D341Med (cell line): ENCODE measurements at places on chromosomes 6 and 20.

GRCh38 chr6:149249370-149250357 is 67.8 kb upstream of the TAB2 start:
- DNase-seq: no peak

GRCh38 chr20:3043322-3043721 is at the start of gene GNRH2:
TSS of gene GNRH2 (plus strand) at chr20:3043622. CDS start at chr20:3044415, 793 bp downstream.
- no peak for DNase-seq

DNA sequence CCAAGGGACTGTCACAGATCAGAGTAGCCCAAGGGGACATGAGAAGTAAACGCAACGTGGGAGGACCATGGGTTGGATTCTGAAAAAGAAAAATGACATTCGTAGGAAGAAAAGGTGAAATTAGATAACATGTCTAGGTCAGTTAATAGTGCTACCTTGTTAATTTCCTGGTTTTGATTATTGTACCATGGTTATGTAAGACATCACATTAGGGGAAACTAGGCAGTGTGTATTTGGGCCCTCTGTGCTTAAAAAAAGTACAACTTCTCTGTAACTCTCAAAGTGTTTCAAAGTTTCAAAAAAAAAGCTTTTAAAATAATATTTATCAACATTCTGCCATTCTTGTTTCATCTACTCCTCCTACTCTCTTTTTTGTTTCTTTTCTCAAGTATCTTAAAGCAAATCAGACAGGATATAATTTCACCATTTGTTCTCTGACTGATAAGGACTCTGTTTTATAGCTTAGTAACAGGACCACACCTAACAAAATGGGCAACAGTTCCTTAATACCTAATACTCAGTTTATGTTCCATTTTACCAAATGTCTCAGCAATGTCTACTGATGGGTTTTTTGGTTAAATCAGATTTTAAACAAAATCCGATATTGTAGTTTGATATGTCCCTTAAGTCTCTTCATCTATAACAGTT is 97.1 kb upstream of the PLCB4 start:
- DNase-seq: no peak

DNA sequence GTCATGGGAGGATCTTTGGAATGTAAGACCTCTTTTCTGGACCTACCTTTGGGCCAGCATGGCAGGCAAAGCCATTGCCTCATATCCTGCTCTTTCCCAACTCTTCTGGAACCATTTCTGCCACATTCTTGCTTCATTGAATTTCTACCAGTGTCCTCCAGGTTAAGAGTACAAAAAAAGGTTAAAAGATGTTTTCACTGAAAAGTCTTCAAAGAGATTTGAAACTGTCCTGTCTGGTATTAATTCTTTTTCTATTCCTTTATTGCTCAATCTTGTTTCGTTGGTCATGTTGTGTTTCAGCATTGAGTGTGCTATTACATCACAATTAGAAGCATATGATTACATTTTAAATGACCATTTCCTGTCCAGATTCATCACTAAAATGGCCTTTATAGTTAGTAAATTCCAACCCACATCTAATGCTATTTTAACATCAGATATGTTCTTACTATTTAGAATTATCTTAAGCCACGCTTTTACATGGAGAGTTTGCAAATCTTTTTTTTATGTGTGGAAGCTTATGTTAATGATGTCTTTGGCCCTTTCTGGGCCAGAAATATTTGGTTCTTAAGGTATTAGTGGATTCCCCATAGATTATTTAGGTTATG is 450.9 kb downstream of the GJA1 start:
- DNase-seq: no peak

DNA sequence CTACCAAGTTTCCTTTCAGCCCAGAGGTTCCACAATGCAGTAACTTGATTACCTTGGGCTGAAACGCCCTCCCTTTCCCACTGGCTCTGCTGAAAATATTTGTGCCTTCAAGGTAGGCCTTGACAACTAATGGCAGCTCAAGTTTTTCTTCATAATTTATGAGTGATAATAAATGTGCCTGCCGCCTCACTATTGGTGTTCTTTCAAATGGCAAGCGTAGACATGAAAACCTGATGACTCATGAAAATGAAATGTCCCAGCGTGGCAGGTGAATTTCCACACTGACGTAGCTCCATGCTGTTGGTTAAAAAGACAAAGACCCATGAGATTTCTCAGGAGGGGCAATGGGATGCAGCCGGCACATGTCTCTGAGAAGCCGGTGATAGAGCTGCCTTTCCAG is 107.2 kb upstream of the GGTLC1 start:
- DNase-seq: no peak

DNA sequence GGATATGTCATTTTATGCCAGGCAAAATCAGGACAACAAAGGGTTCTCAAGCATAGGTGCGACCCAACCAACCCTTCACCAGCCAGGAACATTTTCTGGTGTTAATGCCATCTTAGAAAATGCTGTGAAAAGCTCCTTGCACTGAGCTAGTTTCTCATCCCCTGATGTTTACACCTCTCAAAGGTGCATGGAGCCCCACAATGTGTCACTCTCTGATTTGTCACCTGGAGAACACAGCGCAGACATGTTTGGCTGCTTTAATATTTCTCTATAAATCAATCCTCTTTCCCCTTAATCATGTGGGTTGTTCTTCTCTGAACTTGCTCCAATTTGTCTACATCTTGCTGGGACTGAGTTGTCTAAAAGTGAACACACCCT is 244.3 kb downstream of the TSHZ2 start:
- DNase-seq: no peak

DNA sequence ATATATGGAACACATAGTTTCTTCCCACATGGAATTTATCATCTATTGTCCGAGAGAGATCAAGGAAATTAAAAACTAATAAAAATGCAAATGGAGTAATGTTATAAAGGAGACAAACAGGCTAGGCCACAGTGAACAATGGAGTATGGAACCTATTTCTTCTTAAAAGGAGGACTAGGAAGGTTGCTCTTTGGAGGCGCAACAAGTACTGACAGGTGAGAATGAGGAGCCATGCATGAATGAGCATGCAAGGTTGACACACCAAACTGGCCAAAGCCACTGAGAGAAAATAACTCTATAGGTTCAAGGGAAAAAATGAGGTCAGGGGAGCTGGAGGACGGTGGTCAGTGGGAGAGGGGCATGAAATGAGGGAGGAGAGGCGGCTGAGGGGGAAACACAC is 40.9 kb downstream of the PSMB1 start:
- DNase-seq: no peak

- DNase-seq: peak; percentile 12
Observed at GRCh38 chr6:1129131-1129530, 182.8 kb upstream of the FOXQ1 start.

DNA sequence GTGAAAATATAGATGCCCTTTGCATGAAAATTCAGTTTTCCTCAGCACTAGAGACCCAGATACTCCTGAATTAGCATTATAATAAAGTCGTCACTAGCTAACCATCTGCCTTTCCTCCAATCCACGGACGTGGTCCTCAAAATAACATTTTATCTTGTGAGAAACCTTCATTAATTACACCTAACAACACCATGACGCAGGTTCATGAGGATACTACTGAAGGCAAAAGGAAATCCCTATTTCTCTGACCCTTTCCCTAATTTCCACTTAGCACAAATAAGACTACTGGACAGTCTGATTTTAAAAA is 1.3 kb upstream of the PNISR start:
- no peak for DNase-seq

- no peak for DNase-seq
Observed at GRCh38 chr6:129163551-129163950, 280.6 kb downstream of the LAMA2 start.

- DNase-seq: no peak
Observed at GRCh38 chr6:164178679-164179332, 764.3 kb downstream of the QKI start.

- no peak for DNase-seq
Observed at GRCh38 chr20:21554985-21555384, 41.1 kb upstream of the NKX2-2 start.

- no peak for DNase-seq
Observed at GRCh38 chr20:24289737-24290481, 179.5 kb upstream of the SYNDIG1 start.

- DNase-seq: no peak
Observed at GRCh38 chr20:50848846-50849673, 54.2 kb downstream of the BCAS4 start.

DNA sequence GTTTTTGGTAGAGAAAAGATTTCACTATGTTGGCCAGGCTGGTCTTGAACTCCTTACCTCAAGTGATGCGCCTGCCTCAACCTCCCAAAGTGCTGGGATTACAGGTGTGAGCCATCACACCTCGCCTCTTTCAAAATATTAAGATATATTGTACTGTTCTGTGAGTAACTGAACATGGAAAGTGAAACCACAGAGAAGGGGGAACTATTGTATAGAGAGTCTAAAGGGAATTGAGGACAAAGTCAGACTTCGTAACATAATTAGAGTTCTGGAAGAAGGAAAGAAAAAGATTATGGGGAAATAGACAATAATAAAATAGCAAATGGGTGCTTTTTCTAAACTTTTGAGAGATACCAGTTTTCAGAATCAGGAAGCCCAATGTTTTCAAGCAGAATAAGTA is 17.4 kb upstream of the AKAP7 start:
- DNase-seq: no peak

GRCh38 chr20:37223053-37223452 is 38.6 kb downstream of the GHRH start:
- DNase-seq: no peak

DNA sequence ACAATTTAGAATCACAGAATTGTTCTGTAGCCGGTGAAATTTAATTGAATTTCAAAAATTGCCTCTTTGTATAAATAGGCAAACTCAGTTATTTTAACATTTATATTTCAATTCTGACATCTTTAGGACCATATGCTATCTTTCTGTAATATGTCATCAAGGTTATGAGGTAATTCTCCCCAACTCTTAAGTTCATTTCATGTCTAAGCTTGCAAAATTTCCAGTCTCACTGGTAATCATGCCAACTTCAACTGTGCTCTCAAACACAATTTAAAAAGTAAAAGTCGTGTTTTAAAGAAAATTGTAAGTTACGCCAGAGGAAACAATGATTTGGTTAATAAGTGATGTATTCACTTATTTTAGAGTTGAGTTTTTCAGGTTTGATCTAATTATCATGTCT is 1.4 kb downstream of the NCOA7 start:
- DNase-seq: no peak

- no peak for DNase-seq
Observed at GRCh38 chr6:141133346-141133745, 999.4 kb upstream of the GJE1 start.

DNA sequence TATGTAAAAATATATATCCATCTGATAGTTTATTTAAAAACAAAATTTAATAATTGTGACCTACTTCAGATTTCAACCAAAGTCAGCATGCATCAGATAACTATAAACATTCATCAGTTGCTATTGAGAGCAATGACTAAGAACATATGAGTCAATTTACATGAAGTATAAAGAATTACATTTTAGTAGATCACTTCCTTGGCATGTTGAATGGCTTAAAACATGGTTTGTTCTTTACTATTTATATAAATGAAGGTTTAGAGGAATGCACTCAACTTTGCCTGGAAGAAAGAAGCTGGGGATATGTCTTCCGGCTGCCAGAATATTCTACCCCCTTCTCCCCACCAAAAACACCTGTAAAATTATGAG is 6.4 kb upstream of the FAM217A start:
- DNase-seq: no peak

GRCh38 chr20:35432430-35432735 is 5.6 kb downstream of the GDF5 start:
- DNase-seq: no peak

DNA sequence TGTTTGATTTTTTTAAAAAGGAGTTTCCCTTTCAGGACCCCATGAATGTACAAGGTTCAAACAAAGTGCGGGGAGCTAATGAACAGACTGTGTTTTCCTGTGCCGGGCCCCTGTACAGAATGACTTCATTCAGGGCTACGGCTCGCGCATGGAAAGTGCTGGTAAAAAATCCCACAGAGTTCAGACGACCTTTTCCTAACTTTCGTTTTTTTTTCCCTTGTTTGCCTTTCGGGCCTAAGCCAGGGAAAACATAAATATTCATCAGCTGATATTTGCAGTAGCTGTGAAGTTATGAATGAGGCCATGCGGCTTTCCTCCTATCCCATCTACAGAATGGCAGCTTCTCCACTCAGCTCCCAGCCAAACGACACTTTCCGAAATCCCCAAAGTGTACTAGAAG is 74.0 kb downstream of the HAO1 start:
- DNase-seq: no peak

DNA sequence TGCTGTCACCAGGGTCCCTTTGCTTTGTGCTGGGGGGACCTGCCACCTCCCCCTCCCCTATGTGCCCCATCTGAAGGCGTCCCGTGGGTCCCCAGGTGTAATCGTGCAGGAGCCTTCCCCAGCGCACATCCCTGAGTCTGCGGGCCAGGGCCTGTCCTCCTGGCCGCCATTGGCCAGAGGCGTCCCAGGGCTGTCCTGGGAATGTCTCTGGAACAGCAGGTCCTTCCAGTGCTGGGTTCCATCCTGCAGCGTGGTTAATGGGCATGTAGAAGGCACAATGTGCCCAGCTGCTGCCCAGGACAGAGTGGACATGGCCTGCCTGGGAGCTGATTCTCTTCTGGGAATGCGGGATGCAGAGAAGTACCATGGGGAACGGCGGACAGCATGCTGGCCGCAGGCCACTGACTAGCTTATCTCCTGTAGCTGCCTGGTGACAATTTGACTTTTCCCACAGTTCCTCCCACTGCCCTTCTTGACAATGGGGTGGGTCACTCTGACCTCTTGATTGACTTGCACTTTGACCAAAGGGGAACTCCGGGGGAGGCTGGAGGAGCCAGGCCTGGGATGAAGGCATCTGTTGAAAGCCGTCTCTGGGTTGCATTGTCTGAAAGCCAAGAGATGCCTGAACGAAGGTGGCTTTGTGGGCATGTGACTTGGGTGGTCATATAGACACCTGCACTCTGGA is 64.0 kb downstream of the CTCFL start:
- DNase-seq: no peak

DNA sequence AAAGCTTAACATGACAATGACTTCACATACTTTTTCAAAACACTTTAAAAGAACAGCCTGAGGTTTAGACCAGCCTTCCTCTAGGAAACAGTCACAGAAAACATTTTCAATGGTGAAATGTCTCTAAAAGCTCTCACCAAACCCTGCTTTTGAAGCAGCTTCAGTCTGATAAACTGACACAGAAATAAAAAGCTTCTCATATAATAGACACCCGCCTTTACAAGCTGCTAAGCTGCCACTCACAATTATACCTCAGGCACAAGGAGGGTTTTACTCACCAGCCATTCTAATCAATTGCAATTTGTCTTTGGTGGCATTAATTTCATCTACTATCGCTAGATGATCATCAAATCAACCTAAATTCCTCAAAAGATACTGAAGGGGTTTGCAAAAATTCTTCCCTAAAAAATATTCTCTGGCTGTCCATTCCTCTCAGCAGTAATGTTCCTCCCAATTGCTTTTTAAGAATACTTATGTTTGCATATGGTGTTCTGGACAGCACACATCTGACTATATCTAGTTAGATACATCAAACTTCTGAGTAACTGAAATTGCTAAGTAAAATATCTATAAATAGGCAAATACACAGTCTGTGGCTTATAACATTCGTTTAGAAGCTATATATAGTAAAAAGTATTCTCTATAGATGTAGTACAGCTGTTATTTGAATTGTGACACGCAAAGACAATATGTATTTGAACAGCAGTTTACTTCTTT is 29.4 kb downstream of the KIF13A start:
- no peak for DNase-seq
